ENCODE measurements at places on chromosomes 1 and 21.

GRCh38 chr21:42833859-42834725, 45.2 kb downstream of the WDR4 start:
- no peak for DNase-seq

DNA sequence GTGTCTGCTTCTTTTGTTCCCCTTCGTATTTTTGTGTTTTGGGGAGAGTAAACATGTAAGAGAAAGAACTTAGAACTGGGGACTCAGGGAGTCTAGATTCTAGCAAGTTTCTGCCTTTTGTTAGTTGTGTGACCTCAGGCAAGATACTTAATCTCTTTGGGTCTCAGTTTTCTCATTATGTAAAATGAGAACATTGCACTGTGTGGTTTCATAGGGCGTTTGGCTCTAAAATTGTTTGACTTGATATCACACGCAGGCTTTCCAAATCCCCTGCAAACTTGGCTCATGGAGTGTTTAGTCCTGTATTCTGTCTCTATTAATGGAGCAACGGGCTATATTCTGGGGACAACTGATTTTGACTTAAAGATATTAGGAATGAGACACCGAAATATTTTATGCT, 57.7 kb downstream of the NTNG1 start:
- no peak for DNase-seq

DNA sequence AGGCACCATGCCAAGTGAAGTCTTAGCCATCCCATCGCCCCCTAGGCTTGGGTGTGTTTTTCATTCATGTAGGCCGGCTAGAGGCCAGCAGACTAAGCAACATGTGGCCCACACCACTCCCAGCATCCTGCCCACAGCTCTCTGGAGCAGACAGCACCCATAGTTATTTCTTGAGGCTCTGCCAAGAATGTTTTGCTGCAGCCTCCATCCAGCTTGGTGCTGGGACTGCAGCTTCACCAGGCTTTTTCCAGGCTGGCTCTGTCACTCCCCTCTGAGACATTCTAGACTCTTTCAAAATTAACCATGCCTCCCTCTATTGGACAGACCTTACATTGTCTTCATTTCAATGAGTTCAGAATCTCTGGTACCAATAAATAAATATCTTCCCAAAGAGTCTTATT, 104.2 kb downstream of the DUSP10 start:
- no peak for DNase-seq

DNA sequence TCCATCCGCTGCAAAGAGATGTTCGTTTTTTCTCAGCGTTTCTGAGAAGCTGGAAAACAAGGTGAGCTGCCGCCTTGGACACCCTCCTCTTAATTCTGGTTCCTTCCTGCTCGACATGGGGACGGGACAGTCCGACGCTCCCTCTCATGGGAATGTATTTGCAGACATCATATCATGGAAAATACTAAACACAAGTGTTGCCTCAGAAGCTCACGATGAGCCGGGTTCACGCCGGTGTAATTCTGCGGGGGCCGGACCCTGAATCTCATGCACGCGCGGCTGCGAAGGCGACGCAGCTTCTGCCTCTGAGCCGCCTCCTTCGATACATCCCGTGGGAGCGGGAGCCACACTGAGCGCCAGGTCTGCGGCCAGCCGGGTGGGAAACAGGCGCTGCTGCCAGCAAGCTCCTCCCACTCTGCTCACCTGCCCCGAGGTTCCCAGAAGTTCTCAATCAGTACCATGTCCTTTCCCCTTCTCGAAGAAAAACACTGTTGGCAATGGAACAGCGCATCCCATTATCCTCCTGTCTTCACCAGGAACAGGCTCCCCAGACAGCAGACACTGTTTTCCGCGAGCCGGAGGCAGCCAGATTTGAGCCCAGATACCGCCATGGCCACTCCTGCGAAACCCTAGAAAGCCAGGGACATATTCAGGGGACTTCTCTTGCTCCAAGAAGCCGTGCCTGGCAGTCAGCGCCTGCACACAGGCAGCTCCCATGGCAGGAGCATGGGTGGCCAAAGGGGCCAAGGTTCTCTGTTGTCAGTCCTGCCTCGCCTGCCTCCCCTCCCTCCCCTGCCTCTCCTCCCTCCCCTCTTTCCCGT, 98.0 kb downstream of the WDR4 start:
- no peak for DNase-seq

- DNase-seq, result no peak
These were observed 262.8 kb upstream of the VAMP3 start for GRCh38 chr1:7508052-7508933.

DNA sequence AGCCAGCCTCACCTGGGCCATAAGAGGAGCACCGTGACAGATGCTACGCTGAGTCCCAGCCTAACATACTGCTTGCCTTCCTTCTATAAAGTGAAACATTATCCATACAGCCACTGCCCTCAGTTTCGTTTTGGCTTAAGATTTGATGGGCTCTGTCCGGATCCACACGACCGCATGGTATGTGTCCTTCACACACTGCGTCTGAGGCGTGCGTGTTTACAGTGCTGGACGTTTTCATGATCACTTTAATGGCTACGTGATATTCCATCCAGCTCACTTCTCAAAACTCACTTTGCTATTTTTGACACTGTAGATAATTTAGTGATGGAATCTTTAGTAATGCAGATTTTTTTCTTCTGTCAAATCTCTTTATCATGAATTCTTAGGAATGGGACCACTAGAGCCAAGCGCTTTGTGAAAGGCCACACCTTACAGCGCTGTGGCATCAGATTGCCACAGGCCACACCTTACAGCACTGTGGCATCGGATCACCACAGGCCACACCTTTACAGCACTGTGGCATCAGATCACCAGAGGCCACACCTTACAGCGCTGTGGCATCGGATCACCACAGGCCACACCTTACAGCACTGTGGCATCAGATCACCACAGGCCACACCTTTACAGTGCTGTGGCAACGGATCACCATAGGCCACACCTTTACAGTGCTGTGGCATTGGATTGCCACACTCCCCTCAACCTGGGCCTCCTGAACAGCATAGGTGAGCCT, 47.1 kb downstream of the PRDM15 start:
- no peak for DNase-seq

- no peak for DNase-seq
These were observed 6.4 kb upstream of the TSPAN1 start for GRCh38 chr1:46168477-46168876.

GRCh38 chr1:206556750-206557635, 49.7 kb downstream of the RASSF5 start:
- peak; percentile 90 for DNase-seq
